Astrocyte of the cerebellum (primary cell): ENCODE measurements at places on chromosomes 6 and 20.

GRCh38 chr6:163813979-163814493, 399.5 kb downstream of the QKI start:
- no peak for DNase-seq

DNA sequence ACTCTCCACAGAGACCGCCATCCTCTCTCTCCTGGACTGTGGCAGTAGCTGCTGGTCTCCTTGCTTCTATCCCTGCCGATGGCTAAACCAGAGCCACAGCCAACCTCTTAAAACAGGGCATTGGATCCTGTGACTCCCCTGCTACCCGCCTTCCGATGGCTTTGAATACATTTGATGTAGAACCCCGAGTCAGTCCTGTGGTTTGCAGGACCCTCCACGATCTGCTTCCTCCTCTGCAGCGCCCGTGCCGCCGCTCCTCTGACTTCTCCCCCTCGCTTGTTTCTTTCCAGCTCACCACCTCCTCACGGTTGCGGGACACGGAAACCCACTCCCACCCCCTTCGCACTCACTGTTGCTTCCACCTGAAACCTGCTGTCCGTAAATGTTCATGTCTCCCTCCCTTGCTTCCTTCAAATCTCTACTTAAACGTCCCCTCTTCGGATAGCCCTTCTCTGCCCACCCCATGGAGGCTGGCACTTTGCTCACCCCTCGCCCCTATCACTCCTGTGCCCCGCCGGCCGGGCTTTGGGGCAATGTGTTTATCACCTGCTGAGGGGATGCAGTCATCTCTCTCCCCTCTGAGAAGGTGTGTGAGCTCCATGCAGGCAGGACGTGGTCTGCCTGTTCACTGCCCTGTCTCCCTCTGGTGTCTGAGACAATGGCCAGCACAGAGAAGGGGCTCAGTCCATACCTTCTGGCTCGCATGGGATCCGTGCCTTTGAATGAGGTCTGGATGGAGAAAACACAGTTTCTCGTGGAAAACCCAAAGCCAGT, 67.8 kb downstream of the GFOD1 start:
- DNase-seq = no peak

GRCh38 chr6:124770784-124771183, 191.5 kb upstream of the RNF217 start:
- no peak for DNase-seq

GRCh38 chr6:146883640-146884531, 285.1 kb downstream of the ADGB start:
- DNase-seq = no peak

- no peak for DNase-seq
Observed at GRCh38 chr6:107787589-107787960, 36.5 kb downstream of the SCML4 start.

DNA sequence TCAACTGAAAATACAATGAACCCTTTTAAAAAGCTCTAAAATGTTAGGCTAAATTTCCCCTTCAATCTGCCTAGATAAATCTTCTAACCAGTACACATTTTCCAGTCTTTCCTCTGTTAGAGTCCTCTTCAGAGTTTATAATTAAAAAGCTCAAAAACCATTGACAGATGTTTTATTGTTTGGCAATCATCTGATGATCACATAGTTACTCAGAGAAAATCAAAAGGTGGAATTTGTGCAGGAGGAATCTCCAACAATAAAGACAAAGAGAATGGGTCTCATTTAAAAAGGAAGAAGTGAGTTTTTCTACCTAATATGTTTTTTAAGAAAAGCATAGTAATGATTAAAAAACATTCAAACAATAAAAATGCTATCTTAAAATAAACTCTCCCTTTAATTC, 3.1 kb downstream of the TRAPPC3L start:
- DNase-seq = no peak

GRCh38 chr6:164528539-164528938, 780.9 kb downstream of the C6orf118 start:
- DNase-seq = no peak

- no peak for DNase-seq
Observed at GRCh38 chr6:119454714-119455113, 105.2 kb upstream of the MAN1A1 start.

DNA sequence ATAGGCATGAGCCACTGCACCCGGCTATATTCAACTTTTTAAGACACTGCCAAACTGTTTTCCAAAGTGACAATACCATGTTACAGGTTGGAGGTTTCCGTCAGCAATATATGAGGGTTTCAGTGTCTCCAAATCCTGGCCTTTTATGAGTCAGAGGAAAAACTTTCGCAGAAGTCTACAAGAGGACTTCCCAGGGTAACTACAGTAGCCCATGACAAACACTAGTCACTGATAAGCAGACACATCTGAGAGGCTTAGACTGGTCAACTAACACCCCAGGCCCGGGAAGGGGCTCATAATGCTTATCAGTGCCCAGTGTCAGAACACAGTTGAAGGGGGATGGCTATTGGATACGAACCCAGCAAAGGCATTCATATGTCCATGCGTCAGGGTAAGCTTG, 85.4 kb downstream of the SOX4 start:
- no peak for DNase-seq

DNA sequence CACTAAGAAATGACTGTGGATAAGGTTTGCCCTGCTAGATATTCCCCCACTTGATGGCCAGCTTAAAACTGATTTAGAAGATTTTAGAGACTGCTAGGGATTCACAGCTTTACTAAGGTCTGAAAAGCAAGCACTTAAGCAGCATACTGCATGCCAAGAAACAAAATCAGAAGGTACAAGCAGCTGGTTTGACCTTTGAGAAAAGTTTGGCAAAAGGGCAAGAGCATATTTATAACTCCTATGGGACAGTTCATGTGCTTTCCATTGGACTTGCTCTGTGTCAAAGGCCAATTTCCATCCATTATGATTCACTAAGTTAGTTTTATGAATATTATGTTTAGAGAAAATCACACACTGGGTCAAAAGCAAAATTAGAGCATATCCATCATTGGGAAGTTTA, 402.8 kb downstream of the PKHD1 start:
- DNase-seq = no peak

DNA sequence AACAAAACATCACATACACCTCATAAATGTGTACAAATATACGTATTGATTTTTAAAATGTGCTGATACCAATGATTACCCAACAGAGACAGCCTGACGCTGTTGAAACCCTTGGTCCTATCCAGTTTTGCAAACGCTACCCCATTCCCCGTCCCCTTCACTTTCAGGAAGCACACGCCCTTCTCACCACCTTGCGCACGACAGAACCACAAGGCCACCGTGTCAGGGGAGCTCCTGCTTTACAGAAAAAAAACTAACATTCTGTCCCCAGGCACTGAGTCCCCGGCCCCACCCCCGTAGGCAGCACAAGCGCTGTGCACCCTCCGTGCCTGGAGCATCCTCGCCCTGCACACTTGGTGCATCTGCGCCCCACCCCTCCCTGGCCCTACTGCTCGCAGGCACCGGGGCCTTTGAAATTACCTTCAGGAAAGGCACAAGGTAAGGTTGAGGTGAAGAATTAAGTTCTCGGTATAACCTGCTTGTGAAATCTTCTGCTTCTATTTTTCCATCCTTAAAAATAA, 58.5 kb downstream of the TAF4 start:
- no peak for DNase-seq

GRCh38 chr6:89111933-89112332, 5.9 kb downstream of the SRSF12 start:
- no peak for DNase-seq

DNA sequence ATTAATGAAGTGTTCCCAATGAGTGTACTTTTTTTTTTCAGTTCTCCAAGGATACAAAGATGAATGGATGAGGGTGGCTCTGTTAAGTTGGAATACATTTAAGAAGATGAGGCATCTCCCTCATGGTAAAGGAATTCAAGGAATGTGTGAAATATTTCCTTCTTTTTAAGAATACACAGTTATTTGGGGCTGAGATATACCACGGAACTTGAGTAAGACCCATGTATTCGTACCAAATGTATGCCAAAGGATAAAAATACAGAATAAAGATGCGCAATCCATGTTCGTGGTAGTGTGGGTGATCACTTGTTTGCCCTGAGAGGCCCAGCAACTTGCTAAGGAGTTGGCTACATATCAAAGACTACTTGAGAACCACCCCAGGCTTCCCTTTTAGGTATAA, 164.2 kb upstream of the TCF21 start:
- peak; percentile 18 for DNase-seq

GRCh38 chr6:50663806-50664205, 49.5 kb upstream of the TFAP2D start:
- DNase-seq = no peak
